Stimulated activated CD4-positive, alpha-beta T cell treated with anti-CD3 and anti-CD28 coated beads, TNF-alpha, amount 100 ng/mL, for 4 hours (primary cell): ENCODE measurements at places on chromosomes 1 and 21.

- no peak for DNase-seq
Measured at GRCh38 chr1:96515925-96516324, 205.7 kb upstream of the PTBP2 start.

- DNase-seq, result no peak
Measured at GRCh38 chr1:242081446-242081845, 82.5 kb upstream of the MAP1LC3C start.

DNA sequence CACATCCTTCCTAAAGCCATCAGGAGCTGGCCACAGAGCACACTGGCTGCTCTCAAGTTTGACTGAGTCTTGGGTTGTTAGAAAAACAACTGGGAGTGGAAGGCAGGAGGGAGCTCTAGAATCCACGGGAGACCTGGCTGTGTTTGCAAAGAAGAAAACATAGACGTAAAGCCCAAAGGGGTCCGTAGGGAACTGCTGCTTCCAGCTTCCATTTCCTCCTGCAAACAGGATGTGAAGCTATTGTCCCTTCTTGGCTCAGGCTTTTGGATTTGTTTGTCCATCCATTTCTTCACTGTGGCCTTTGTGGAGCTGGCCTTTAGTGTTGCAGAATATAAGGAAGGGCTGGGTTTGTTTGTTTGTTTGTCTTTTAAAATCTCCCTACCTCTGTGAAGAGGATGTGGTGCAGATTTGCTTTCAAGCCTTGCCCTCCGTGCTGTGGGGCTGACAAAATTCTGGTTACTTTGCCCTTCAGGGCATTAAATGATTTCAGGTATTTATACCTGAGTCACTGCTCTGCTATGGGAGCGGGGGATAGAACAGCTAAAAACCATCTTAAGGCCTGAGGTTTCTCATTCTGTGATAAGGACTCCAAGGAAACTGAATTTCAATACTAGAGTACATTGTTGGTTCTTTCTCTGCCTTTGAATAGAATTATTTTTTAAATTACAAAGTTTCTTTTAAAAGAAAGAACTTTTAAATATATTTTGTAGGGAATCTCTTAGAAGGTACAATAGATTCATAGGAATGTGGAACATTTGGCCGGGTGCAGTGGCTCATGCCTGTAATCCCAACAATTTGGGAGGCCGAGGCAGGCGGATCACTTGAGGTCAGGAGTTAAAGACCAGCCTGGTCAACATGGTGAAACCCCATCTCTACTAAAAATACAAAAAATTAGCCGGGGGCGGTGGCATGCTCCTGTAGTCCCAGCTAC lies 74.3 kb downstream of the MPZL1 start:
- no peak for DNase-seq

DNA sequence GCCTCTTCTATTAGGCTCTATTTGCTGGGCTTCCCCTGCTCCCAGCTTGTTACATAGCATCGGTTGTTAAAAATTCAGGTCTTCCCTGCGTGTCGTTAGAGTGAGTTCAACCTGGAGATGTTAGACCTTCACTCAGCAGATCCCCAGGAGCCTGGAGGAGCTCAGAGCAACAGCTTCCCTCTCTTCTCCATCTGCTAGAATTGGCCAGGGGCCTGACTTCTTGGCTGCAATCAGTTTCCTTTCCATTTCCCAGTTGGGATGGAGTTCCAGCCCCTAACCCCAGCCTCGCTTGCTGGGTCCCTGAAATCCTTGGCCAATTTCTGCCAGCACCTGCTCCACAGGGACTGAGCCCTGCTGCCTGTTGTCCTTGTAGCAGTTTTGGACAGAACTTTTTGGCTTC lies 55.9 kb downstream of the MT1HL1 start:
- no peak for DNase-seq

DNA sequence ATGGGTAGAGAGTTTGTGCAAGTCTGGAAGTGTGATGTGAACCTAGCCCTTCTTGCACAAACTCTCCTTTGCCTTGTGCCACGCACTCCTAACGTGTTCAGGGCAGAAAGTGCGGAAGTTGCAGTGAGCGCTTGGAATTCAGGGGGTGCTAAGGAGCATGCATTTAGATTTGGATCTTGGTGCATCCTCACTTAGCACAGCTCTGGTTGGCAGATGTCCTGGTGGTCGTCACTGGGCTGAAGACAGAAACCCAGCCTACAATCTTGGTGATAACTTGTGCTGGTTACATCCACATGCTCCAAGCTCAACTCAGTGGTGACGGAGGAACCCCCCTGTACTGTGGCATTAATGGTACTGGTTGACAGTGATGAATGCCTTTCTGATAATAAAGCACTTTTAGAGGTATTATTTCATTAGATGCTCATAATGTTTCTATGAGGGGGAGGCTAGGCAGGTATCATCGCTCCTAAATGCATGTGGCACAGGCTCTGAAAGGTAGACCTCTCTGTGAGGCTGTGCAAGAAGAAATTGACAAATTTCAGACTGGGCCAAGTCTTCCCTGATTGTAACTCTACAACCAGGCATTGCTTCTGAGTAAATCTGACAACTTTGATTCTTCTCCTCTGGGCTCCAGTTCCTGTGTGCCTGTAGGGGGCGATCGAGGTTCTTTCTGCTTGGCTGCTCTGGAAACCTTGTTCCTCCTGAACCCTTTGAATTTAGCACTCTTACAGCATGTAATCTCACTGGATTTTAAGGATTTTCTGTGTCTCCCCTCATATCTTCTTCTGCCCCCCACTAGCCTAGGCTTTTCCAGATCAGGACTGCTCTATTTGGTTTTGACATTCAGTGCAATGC lies 40.6 kb downstream of the MAPKAPK2 start:
- peak; percentile 31 for DNase-seq

DNA sequence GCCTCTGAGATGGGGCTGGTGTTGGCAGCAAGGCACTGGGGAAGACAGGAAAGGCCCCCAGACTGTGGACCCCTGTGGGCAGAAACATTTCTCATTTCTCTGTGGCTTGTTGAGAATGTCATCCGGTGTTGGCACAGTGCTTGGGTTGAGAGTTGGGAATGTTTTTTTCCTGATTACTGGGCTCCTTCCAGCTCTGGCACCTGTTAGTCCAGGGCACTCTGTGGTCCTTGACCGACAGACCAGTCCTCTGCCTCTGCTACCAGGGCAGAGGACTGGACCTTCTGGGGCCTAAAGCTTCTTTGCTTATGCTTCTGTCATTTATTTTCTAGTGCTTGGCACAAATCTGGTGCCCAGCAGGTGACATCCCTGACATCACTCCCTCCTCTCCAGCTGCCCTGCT lies 4.8 kb upstream of the SPRR5 start:
- DNase-seq, result no peak

DNA sequence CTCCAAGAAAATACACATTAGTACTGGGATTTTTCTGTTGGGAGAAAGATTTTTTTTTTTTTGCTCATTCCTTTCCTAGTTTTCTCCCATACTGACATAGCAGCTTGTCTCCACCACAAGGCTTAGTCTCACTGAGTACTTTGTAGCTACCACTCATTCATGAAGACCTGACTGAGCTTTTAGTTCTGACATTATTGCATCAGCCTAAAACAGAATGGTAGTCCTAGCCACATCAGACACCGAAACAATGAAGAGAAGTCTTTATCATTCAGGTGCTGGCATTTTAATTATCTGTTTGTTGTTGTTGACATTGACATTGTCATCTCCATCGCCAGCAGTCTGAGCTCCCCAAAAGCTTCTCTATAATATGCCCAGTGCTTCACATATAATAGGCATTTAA lies 21.1 kb upstream of the C1orf21 start:
- DNase-seq, result no peak

DNA sequence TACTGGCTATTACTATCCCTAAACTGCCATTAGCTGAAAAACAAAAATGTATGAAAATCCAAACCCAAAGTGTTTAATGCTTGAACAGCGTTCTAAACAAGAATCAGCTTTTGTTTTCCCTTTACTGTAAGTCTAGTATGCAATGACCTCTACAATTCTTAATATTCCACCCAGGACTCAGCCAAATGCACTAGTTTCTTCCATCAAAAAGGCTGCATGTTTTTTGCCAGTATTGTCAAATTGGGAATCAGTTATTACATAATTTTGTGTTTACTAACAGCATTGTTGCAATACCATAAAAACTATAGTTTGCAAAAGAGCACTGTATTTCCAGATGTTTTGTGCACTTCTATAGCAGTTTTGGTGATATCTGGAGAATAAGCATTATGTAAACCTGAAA lies 634.5 kb downstream of the LTN1 start:
- DNase-seq, result no peak

DNA sequence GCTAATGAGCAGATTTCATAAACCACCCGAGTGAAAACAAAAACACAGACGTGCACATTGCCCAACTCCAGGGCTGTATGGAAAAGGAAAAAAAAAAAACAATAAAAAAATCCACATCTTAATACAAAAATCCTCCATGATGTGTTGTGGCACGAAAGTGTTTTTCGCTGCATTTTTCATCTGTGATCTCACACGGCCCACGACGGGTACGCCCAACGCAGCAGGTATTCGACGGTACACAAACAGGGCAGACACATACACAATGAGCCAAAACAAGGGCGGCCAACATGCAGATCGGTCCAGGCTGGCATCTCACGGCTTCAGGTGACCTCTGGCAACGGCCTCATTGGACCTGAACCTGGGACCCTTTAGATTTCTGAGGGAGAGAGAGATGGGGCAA lies 31.1 kb downstream of the CASZ1 start:
- DNase-seq, result no peak

DNA sequence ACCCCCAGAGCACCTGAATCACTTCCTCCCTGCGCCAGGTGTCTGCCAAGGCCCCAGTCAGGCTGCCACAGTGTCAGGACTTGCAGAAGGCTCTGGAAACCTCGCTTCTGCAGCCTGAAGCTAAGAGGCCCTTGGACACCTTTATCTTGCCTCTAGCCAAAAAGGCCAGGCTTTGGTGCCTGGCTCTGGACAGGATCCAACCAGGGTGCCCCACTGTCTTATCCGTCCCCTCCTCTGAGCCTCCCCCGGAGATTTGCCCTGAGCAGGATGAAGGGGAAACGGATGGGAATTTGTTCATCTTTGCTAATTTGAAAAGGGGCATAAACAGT lies 12.8 kb upstream of the CLSTN1 start:
- no peak for DNase-seq

- no peak for DNase-seq
Measured at GRCh38 chr1:185408700-185409270, 91.7 kb upstream of the IVNS1ABP start.

- DNase-seq, result no peak
Measured at GRCh38 chr1:33316601-33317000, 4.3 kb downstream of the A3GALT2 start.

DNA sequence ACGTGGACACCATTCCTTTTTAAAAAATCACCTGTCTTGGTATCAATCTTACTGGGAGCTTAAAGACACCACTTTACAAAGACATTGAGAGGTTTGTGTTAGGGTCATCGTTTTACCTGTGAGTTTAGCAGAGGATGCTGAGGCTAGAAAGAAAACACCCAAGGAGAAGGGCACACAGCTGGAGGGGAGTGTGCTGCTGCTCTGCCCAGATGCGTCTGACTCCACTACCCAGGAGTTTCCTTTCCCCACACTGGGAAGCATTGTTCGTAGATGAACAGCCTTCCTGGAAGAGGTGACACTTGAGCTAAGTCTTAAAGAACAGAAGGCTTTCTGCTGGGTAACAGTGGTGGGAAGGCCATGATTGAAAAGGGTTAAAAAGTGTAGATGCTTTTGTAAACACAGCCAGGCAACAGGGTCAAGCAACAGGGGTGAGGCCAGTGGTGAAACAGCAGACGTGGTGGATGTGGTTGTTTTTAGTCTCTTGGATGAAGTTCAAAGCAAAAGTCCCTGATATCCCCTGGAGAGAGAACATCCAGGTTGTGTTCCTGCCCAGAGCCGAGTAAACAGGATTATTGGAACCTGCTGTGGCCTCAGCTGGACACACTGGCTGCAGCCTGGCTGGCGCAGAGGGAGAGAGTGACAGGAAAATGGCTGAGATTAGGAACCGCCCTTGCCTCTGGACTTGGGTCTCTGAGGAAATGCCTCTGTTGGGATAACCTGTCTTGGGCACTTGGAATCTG lies 198.6 kb upstream of the JUN start:
- DNase-seq, result no peak

- DNase-seq, result no peak
Measured at GRCh38 chr1:25586181-25586588, 30.4 kb upstream of the MAN1C1 start.

GRCh38 chr1:150551784-150552127 lies 2.5 kb downstream of the ADAMTSL4 start:
- no peak for DNase-seq

DNA sequence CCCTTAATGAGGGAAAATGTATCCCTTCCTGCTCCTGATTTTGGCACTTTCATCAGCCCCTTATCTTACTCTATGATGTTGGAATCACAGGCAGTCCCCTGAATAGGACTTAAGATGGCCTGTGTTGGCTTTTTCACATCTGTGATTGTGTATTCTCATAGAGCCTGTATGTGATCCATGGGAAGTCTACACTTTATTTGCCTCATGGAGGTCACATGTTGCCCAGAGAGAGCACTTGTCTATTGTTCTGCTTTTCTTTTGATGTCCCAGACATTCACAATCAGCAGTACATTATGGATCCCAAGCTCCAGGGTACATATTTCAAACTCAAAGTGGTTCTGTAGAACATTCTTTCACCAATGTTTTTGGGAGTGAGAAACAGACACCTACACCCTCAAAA lies 885.2 kb upstream of the ADGRL2 start:
- no peak for DNase-seq

DNA sequence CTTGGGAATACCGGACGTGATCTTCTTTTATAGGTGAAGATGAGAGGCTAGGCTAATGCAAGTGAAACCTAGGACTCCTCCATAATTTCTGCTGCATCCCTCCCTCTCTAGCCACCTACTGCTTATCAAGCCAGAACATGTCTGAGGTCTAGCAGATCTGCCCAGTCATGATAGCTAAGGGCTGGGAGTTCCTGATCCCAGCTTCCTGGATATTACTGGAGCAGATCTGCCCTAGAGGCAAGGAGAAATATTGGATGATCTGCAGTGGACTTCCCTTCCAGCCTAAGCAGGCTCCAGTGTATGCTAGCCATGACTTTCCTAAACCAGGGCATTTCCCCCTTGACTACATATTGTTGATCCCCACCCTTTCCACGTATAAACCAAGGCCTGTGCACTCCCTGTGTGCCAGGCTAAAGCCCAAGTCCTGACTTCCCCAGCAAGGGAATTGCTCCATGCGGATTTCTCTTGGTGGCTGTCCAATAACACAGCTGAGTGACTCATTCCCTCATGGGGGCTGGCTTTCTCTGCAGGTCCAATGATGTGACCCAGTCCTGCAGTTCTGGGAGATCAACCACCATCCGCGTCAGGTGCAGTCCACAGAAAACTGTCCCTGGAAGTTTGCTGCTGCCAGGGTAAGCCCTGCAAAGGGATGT lies 15.5 kb upstream of the SARS1 start:
- DNase-seq, result no peak

DNA sequence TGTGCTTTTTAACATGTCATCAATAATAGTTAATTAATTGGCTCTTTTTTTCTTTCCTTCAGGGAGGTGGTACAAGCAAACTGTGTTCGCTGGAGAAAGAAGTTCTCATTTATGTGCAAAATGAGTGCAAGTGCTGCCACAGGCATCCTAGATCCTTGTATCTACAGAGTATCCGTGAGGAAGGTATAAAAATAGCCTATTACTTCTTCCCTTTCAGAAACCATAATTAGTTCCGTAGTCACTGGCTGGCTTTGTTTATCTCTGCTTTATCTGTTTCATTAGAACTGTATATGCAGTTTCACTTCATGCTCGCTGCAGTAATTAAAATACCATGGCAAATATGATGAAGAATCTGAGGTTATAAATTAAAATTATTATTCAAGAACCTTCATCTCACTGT lies 40.6 kb downstream of the EEIG2 start:
- DNase-seq, result no peak
